ENCODE measurements at places on chromosomes 2 and 18. TPM values are rescaled to one million over a fixed set of nuclear protein-coding genes. Genes with fewer than 3 reads are reported as not detected.

PRKAG3 gene
- total RNA-seq: not detected

MBP gene
- total RNA-seq: 4.0 TPM

PSMA8 gene
- total RNA-seq: not detected

TSGA10 gene
- 2.7 TPM for total RNA-seq

KCNJ3 gene
- not detected for total RNA-seq

POTEC gene
- not detected for total RNA-seq

GPR45 gene
- total RNA-seq: not detected

MC5R gene
- total RNA-seq: not detected

APCDD1 gene
- 0.95 TPM for total RNA-seq

SNTG2 gene
- not detected for total RNA-seq

LIPG gene
- total RNA-seq: 96.2 TPM

TPO gene
- not detected for total RNA-seq

THSD7B gene
- 0.04 TPM for total RNA-seq

CHCHD5 gene
- total RNA-seq: 22.2 TPM

REL gene
- 12.8 TPM for total RNA-seq

ZBTB7C gene
- not detected for total RNA-seq

FOXI3 gene
- not detected for total RNA-seq

RGPD4 gene
- total RNA-seq: 0.09 TPM

OTOS gene
- not detected for total RNA-seq

CPLX4 gene
- not detected for total RNA-seq

COL4A3 gene
- not detected for total RNA-seq

GNAL gene
- 0.65 TPM for total RNA-seq

GALR1 gene
- not detected for total RNA-seq

ADNP2 gene
- 20.6 TPM for total RNA-seq

SRD5A2 gene
- total RNA-seq: not detected

GAD1 gene
- 0.60 TPM for total RNA-seq

CHAC2 gene
- total RNA-seq: 8.1 TPM

PID1 gene
- not detected for total RNA-seq

DAW1 gene
- total RNA-seq: 2.0 TPM

ASB18 gene
- total RNA-seq: not detected

EPG5 gene
- total RNA-seq: 20.6 TPM

DPP10 gene
- total RNA-seq: not detected

DSEL gene
- total RNA-seq: 4.5 TPM

GPR75 gene
- 4.7 TPM for total RNA-seq

DSG2 gene
- not detected for total RNA-seq

SEMA4C gene
- 13.1 TPM for total RNA-seq
